ENCODE measurements at places on chromosomes 4 and X. TPM values are rescaled to one million over a fixed set of nuclear protein-coding genes. Genes with fewer than 3 reads are reported as not detected.
A peak's percentile ranks its signal among the peaks of the same experiment; 100 is the strongest.

Gene GC
- not detected for total RNA-seq

Gene CNGA1
- total RNA-seq, result 1.5 TPM

Gene EGF
- 6.2 TPM for total RNA-seq

Gene WDR17
- 4.7 TPM for total RNA-seq

Gene CACNA1F
- total RNA-seq, result 1.1 TPM

Gene GCNA
- 0.97 TPM for total RNA-seq

Gene ALB
- total RNA-seq, result 0.96 TPM

Gene DNAJB14
- 56.5 TPM for total RNA-seq

Gene HSFX4
- not detected for total RNA-seq

Gene FAM9B
- total RNA-seq, result not detected

- H3K27ac ChIP-seq, result no peak overlapping the region
- H3K4me3 ChIP-seq, result no peak overlapping the region
- H3K4me1 ChIP-seq, result no peaks in the 10 kb centered on the region
Observed at GRCh38 chr4:178306565-178306964, 864.3 kb upstream of the AGA start.

- no peak overlapping the region for H3K27ac ChIP-seq
- no peak for DNase-seq
- H3K27me3 ChIP-seq, result no peaks in the 10 kb centered on the region
- H3K4me3 ChIP-seq, result no peak overlapping the region
- H3K4me1 ChIP-seq, result no peaks in the 10 kb centered on the region
Observed at GRCh38 chr4:118012142-118012541, 22.1 kb upstream of the NDST3 start.

DNA sequence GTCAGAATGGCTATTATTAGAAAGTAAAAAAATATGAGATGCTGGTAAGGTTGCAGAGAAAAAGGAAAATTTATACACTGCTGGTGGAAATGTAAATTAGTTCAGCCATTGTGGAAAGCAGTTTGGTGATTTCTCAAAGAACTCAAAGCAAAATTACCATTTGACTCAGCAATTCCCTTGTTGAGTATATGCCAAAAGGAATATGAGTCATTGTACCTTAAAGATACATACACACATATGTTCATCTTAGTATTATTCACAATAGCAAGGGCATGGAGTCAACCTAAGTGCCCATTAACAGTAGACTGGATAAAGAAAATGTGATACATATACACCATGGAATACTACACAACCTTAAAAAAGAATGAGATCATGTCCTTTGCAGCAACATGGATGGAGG, 148.2 kb downstream of the COMMD8 start:
- DNase-seq, result no peak
- no peak overlapping the region for H3K4me3 ChIP-seq
- no peaks in the 10 kb centered on the region for H3K27me3 ChIP-seq
- H3K36me3 ChIP-seq, result no peaks in the 10 kb centered on the region
- no peak overlapping the region for H3K27ac ChIP-seq

- no peaks in the 10 kb centered on the region for H3K36me3 ChIP-seq
- H3K4me1 ChIP-seq, result no peaks in the 10 kb centered on the region
- DNase-seq, result no peak
- H3K27me3 ChIP-seq, result no peaks in the 10 kb centered on the region
- H3K4me3 ChIP-seq, result no peak overlapping the region
Observed at GRCh38 chr4:4316150-4316495, 26.1 kb downstream of the ZBTB49 start.

- no peak overlapping the region for H3K4me3 ChIP-seq
- H3K36me3 ChIP-seq, result no peaks in the 10 kb centered on the region
- H3K27me3 ChIP-seq, result peaks cover 19% of the 10 kb centered on the region
- no peak overlapping the region for H3K27ac ChIP-seq
- no peaks in the 10 kb centered on the region for H3K4me1 ChIP-seq
- peak; percentile 73 for DNase-seq
Observed at GRCh38 chr4:143773998-143774895, 73.8 kb upstream of the FREM3 start.

DNA sequence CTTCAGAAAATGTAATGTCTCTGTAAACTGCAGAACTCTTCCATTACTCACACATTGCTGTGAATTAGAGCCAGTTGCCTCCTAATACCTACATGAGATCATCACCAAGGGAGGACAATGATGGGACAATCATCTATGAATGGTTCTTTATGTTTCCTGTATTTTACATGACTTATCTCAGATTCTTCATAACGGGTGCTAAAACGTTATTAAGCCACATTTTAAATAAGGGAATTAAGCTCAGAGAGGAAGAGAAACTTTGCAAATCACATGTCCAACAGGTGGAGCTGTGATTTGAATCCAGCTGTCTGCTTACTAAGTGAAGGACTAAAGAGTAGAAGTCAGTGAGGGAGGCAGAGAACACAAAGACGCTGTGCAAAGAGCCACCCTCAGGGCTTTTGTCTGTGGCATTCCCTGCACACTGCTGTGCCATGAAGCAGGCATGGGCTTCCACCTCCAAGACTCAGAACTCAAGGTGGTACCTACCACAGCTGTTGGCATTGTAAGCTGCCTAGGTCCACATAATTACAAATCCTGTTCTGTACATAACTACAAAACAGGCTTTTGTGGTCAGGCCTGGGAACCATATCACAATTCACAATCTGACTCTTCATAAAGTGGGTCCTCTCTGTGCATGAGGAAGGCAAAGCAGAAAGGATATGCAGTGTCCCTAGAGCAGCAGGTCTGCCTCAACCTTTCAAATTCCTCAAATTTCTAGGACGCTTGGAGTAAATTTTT, 12.8 kb downstream of the TBC1D9 start:
- no peaks in the 10 kb centered on the region for H3K36me3 ChIP-seq
- no peak overlapping the region for H3K4me3 ChIP-seq
- DNase-seq, result peak; percentile 64

DNA sequence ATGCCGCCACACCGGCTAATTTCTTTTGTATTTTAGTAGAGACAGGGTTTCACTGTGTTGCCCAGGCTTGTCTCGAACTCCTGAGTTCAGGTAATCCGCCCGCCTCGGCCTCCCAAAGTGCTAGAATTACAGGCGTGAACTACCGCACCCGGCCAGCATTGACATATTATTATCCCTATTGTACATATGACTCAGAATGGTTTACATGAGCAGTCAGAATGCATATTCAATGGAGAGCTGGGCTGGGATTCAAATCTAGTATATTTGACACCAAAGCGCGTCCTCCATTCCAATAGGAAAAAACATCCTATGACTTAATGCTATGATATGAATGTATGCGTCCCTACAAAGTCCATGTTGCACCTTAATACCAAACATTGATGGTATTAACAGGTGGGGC, 281.4 kb downstream of the CAMK2D start:
- no peaks in the 10 kb centered on the region for H3K36me3 ChIP-seq
- H3K4me1 ChIP-seq, result no peaks in the 10 kb centered on the region
- H3K27me3 ChIP-seq, result no peaks in the 10 kb centered on the region
- H3K4me3 ChIP-seq, result no peak overlapping the region

DNA sequence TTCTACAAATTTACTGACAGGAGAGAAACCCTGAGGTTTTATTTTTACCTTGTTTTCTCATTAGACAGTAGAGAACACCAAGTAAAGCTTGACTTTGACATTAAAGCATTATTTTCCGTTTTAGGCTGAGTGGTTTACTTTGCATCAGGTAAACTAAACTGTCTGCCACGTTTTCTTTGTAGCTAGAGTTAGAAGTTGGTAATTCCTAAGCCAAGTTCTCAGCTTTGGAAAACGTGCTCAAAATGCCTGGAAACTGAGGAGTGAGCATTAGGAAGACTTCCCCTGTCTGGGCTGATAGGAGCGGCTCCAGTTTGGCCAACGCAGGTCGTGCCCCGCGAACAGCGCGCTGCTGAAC, 819 bp downstream of the PDLIM3 start:
- H3K4me1 ChIP-seq, result peaks cover 6% of the 10 kb centered on the region
- no peak overlapping the region for H3K27ac ChIP-seq
- DNase-seq, result peak; percentile 70
- no peaks in the 10 kb centered on the region for H3K36me3 ChIP-seq
- H3K27me3 ChIP-seq, result peaks cover 37% of the 10 kb centered on the region

GRCh38 chrX:120735966-120736365, 106.1 kb upstream of the C1GALT1C1 start:
- no peak overlapping the region for H3K27ac ChIP-seq
- H3K4me1 ChIP-seq, result no peaks in the 10 kb centered on the region
- no peak overlapping the region for H3K4me3 ChIP-seq
- H3K36me3 ChIP-seq, result no peaks in the 10 kb centered on the region
- DNase-seq, result no peak

GRCh38 chr4:72358483-72358882, 210.5 kb downstream of the ADAMTS3 start:
- H3K36me3 ChIP-seq, result no peaks in the 10 kb centered on the region
- no peak overlapping the region for H3K4me3 ChIP-seq
- no peak overlapping the region for H3K27ac ChIP-seq
- no peaks in the 10 kb centered on the region for H3K27me3 ChIP-seq
- no peaks in the 10 kb centered on the region for H3K4me1 ChIP-seq
- no peak for DNase-seq

GRCh38 chrX:8738588-8739189, 6.8 kb upstream of the ANOS1 start:
- no peaks in the 10 kb centered on the region for H3K27me3 ChIP-seq
- no peaks in the 10 kb centered on the region for H3K36me3 ChIP-seq

GRCh38 chrX:71622576-71623450, 4.5 kb upstream of the CXCR3 start:
- no peaks in the 10 kb centered on the region for H3K27me3 ChIP-seq
- no peaks in the 10 kb centered on the region for H3K4me1 ChIP-seq
- DNase-seq, result peak; percentile 50

GRCh38 chr4:154617820-154618317, 5.4 kb upstream of the FGG start:
- no peak overlapping the region for H3K27ac ChIP-seq
- no peaks in the 10 kb centered on the region for H3K36me3 ChIP-seq
- H3K4me3 ChIP-seq, result no peak overlapping the region
- DNase-seq, result no peak
- H3K27me3 ChIP-seq, result no peaks in the 10 kb centered on the region

DNA sequence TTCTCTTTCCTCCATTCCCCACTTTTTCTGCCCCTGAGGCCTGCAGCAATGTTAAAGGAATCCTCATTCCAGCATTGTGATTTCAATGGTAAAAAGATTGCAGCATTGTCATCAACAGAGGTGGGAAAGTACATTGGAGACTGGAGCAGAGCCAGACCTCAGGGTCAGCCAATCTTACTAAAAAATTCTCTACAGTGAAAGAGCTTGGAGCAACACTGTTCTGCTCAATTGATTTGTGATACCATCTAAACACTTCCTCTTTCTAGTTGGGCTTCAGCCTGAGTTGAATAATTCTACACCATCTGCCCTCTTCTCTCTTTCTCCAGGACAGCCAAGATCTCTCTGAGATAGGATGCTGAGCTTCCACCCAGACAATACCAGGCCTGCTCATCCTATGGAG, 176.5 kb downstream of the AR start:
- no peak overlapping the region for H3K4me3 ChIP-seq
- H3K27me3 ChIP-seq, result no peaks in the 10 kb centered on the region
- no peak overlapping the region for H3K27ac ChIP-seq
- H3K36me3 ChIP-seq, result no peaks in the 10 kb centered on the region
- DNase-seq, result no peak

DNA sequence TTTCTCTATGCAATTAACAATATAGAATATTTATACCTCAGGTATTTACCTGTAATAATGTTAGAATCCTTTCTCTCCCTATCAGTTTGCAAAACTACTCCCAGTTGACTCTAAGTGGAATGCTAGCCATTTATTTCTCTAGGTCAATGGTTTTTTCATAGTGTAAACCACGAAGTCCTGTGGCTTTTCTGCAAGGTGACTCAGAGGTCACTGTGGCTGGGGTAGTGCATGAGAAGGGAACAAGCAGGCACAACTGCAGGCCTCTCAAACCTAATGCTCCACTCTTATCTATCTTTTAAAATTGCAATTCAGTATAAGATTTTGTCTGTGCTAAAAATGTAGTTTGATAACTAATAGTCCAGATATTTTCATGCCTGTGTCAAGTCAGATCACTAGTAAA, 159.4 kb downstream of the ANTXR2 start:
- no peaks in the 10 kb centered on the region for H3K27me3 ChIP-seq
- no peak for DNase-seq
- H3K4me1 ChIP-seq, result no peaks in the 10 kb centered on the region

DNA sequence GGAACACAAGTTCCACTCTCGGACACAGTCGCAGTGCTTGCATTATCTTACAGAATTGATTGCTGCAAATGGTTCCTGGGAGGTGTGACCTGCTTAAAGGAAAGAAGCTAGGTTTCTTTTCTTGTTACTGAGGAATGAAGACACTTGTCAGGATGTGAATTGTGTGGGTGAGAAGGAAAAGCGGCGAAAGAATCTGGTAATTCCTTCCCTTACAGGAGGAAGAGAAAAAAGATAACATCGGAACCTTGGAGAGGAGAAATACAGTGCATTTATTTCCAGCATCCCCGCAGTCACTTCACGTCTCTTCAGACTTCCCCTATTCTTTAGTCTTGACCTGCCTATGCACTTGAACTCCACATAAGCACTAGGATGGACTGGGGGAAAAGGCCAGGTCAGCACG, 389 bp upstream of the CCSER1 start:
- H3K36me3 ChIP-seq, result no peaks in the 10 kb centered on the region
- no peak overlapping the region for H3K27ac ChIP-seq
- DNase-seq, result no peak
- peak overlapping the region; percentile 62 for H3K4me3 ChIP-seq
- peaks cover 74% of the 10 kb centered on the region for H3K27me3 ChIP-seq
- H3K4me1 ChIP-seq, result peaks cover 5% of the 10 kb centered on the region

GRCh38 chr4:6182376-6183280, 17.7 kb downstream of the JAKMIP1 start:
- H3K27me3 ChIP-seq, result no peaks in the 10 kb centered on the region
- no peaks in the 10 kb centered on the region for H3K4me1 ChIP-seq
- no peak overlapping the region for H3K4me3 ChIP-seq

GRCh38 chr4:134327274-134328122, 125.9 kb upstream of the PABPC4L start:
- no peak overlapping the region for H3K27ac ChIP-seq
- H3K27me3 ChIP-seq, result no peaks in the 10 kb centered on the region
- H3K4me1 ChIP-seq, result no peaks in the 10 kb centered on the region
- H3K4me3 ChIP-seq, result no peak overlapping the region
- no peaks in the 10 kb centered on the region for H3K36me3 ChIP-seq

- no peak for DNase-seq
- no peak overlapping the region for H3K27ac ChIP-seq
- H3K27me3 ChIP-seq, result no peaks in the 10 kb centered on the region
- H3K36me3 ChIP-seq, result no peaks in the 10 kb centered on the region
- H3K4me1 ChIP-seq, result no peaks in the 10 kb centered on the region
- no peak overlapping the region for H3K4me3 ChIP-seq
Observed at GRCh38 chrX:154979629-154980028, 42.9 kb downstream of the F8 start.

GRCh38 chr4:111546881-111547280, 598.4 kb upstream of the FAM241A start:
- no peaks in the 10 kb centered on the region for H3K27me3 ChIP-seq
- H3K4me3 ChIP-seq, result no peak overlapping the region
- H3K36me3 ChIP-seq, result no peaks in the 10 kb centered on the region
- no peak for DNase-seq
- no peak overlapping the region for H3K27ac ChIP-seq
- no peaks in the 10 kb centered on the region for H3K4me1 ChIP-seq

DNA sequence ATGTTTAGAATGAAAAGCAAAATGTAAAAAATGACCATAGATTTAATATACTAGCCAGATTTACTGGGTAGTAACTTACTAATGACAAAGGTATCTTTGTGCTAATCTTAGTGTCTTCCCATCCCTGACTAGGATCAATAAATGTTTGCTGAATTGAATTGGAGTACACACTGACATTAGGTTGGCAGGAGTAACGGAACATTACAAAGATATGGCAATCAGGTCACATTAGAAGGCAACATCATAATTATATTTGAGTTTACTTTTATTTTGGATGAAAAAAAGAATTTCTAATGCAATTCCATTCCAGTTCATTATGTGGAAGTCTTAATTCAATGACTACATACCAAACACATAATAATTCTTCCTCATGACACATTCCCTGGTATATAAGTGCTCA, 77.8 kb downstream of the MID1 start:
- peaks cover 7% of the 10 kb centered on the region for H3K4me1 ChIP-seq
- no peak for DNase-seq
- H3K4me3 ChIP-seq, result no peak overlapping the region
